Aorta (tissue), 5 donors: ENCODE measurements at places on chromosomes 6 and 20. TPM values are rescaled to one million over a fixed set of nuclear protein-coding genes. Genes with fewer than 3 reads are reported as not detected.

The MCM8 gene
- total RNA-seq, result 4.7 TPM

GRCh38 chr6:30970946-30971345 is 12.6 kb upstream of the MUC21 start:
- DNase-seq, result no peak

DNA sequence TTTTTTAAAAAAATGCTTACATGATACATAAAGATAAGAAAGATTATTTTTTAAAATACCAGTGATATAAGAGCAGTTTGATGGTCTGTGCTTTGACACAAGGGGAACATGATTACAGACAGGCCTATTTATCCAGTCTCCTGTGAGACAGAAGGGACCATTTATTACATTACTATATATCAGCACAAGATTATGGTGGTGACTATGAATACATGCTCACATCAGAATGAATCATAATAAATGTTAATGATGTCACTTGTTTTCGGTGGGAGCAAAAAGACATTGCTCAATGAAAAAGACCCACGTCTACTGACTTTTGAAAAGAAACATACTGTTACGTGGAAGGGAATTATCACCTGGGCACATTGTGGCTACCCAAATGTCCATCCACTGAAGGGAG is 455.1 kb downstream of the CDC5L start:
- DNase-seq, result no peak

DNA sequence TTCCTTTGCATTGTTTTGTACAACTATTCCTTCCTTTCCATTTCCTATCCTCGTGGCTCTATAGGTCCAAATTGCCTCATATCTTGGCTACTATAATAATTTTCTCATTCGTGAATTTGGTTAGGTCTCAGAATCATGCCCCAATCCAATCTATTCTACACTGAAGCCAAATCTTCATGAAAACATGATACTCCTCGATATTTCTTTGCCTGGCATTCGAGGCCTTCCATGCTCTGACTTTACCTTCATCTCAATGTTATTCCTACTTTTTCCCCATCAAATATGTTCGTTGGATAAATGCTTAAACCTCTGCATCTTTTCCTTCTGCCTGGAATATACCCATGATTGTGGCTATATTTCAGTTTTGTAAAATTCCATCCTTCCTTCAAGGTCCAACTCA is 30.4 kb downstream of the TCF21 start:
- DNase-seq, result no peak

DNA sequence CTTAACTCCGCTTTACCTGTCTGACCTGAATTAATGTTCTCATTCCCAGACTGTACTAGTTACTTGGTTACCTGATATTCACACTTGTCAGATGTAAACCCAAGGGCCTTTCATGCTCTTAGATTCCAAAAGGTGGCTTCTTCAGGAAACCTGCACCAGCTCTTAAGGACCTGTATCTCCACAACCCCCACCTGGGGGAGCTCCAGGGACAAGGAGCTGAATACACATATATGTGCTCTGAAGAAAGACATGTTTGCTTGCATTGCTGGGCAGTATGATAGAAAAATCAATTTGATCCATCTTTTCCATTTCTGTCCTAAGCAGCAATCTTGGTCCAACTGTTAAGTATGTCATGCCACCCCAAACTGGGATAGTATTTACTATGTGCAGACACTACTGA is 64.8 kb upstream of the POU3F2 start:
- no peak for DNase-seq

GRCh38 chr20:50522053-50522674 is 12.0 kb downstream of the PTPN1 start:
- DNase-seq, result no peak

The BNIP5 gene
- total RNA-seq, result not detected

DNA sequence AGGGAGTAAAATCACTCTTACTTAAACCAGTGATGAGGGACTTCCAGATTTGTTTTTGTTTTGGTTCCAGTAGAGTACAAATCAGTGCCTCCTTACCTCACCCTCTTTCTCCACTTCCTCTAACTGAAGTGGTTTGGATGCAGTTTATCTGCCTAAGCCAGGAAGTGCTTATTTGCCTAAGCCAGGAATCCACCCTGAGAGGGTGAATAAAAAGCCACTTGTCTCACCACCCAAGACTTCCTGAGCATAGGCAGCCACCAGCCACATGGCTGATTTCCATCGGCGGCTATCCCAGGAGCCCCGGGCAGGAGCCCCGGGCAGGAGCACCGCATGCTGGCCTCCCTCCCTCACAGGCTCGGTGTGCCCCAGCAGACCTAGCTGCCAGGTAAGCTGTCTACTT is 12.0 kb downstream of the LRP11 start:
- DNase-seq, result no peak

DNA sequence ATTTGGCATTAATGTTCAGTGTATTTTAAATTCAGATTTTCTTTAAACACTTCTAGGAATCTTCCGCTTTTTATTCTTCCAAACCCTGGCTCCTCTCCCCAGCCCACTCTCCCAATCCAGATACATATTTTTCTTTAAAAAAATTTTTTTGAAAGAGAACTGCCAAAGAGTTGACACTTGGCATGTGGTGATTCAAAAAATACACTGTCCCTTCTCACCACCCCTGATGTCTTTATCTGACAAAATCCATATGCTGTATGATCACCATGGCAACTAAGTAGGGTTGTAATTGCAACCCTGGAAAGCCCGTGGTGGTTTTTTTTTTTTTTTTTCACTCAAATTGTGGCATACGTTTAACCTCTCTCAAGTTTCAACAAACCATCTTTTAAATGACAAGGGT is 355.8 kb upstream of the SASH1 start:
- no peak for DNase-seq

DNA sequence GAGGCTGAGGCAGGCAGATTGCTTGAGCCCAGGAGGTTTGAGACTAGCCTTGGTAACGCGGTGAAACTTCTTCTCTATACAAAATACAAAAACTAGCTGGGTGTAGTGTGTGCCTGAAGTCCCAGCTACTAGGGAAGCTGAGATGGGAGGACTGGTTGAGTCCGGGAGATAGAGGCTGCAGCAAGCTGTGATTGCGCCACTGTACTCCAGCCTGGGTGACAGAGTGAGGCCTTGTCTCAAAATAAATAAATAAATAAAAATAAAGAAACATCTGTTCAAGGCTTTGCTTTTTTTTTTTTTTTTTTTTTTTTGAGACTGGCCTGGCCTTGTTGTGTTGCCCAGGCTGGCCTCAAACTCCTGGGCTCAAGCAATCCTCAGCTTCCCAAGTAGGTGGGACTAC is 23.7 kb upstream of the SLC23A2 start:
- peak; percentile 20 for DNase-seq

- no peak for DNase-seq
These were observed 13.3 kb upstream of the PRIM2 start for GRCh38 chr6:57303931-57304681.

DNA sequence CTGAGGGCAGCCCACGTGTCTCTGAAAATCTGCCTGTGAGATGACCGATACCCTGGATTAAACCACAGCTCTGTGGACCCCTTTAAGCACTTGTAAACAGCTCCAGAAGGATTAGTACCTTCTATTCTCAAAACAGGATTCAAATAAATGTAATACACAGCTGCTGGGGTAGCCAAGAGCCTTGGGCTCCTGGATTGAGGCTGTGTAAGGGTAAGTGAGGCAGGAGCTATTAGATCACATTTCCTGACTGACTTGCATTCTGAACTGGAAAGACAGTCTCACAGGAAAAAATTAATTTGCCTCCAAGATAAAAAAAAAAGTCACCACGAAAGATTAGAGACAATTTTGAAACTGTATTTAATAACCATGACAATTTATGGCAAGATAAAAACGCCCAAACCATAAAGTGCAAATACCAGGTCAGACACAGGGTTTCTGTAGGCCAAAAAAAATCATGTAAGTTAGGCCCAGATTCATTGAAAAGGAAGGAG is 78.0 kb downstream of the TRMT11 start:
- DNase-seq, result no peak

- no peak for DNase-seq
These were observed 1.6 kb downstream of the TMEM244 start for GRCh38 chr6:129859524-129859923.

The LINC00237 gene
- total RNA-seq, result not detected

The BTBD3 gene
- total RNA-seq, result 25.6 TPM

The MRPS18A gene
- 26.5 TPM for total RNA-seq

GRCh38 chr6:159682295-159682694 is 10.7 kb downstream of the SOD2 start:
- DNase-seq, result no peak

GRCh38 chr20:57555457-57556184 is 5.3 kb upstream of the PCK1 start:
- no peak for DNase-seq

DNA sequence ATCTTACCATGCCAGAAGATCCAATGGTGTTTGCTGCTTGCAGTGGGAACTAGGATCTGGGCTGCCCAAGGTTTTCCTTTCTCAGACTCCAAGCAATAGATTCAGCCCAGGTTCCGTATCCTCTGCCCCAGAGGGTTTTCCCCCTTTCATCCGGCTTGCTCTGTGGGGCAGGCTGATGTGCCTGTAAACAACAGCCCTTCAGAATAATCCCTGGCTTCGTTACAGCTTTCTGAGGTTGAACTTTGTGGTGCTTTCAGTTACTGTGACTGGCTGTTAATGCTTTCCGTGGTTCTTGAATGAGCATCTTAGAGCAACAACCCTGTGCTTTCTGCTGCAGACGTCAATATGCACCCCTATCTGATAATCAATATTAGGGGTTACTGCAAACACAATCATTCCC is 400.4 kb downstream of the BTBD3 start:
- no peak for DNase-seq

DNA sequence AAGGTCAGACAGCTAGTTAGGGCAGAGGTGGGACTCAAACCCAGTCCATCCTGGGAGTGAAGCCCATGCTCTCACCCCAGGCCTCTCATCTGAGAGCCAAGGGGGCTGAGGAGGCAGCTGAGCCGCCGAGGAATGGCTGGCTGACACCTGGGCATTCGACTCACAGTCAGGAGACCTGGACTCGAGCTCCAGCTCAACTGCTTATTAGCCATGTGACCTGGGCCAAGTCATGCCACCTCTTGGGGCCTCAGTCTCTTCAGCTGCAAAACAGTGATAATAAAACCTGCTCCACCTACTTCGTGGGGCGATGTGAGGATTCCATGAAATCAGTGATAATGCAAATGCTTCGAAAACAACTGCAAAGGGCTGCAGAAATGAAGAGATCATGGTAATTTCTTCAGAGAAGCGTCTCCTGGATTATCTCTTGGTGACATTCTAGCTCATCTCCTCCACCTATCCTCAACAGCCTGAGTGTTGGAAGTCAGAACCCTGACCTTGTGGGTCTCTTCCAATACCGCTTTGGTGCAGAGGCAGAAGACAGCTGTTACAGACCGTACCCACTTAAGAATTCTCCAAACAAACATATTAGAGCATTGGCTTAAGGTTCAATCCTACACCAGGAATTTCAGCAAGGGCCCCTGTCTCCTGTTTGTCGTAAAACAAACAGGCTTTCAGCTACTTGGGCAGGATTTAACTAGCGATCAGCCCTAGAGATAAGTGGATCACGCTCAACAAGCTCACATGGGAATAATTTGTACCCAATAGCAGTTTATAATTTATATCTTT is 60.0 kb upstream of the PIM1 start:
- DNase-seq, result no peak

- no peak for DNase-seq
These were observed 190.0 kb upstream of the COL21A1 start for GRCh38 chr6:56437171-56437900.

DNA sequence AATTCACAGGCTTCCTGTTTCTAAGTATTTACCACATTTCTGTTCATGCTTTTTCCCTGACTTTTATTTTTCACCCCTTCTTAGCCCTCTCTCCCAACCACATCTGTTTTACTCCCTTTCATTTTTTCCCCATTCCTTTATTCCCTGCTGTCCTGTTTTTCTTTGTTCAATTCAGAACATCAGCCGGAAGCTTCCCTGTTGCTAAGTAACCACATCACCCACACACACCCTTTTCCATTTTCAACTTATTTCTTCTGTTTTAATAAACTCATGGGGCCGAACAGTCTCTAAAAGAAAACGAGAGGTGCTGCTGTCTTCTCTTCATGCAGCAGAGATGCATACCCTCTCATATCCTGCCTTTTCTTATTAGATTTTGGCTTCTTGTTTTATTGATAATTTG is 53.5 kb upstream of the CEP85L start:
- no peak for DNase-seq

DNA sequence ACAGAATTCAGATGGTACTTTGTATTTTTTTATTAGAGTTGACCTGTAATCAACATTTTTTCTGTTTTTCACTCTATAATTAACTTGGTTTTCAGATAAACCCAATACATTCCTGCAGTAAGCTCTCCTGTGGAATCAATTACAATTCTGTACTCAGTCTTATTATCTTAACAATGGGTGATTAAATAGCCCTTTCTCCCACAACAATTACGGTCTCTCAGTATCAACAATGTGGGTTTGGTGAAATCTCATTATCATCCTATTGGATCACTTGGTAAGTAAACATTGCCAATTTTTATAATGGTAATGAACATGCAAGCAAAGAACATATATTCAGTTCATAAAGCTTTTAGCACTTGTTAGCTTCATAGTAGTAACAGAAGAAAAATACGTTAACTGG is 438.9 kb upstream of the EPHA7 start:
- DNase-seq, result no peak

DNA sequence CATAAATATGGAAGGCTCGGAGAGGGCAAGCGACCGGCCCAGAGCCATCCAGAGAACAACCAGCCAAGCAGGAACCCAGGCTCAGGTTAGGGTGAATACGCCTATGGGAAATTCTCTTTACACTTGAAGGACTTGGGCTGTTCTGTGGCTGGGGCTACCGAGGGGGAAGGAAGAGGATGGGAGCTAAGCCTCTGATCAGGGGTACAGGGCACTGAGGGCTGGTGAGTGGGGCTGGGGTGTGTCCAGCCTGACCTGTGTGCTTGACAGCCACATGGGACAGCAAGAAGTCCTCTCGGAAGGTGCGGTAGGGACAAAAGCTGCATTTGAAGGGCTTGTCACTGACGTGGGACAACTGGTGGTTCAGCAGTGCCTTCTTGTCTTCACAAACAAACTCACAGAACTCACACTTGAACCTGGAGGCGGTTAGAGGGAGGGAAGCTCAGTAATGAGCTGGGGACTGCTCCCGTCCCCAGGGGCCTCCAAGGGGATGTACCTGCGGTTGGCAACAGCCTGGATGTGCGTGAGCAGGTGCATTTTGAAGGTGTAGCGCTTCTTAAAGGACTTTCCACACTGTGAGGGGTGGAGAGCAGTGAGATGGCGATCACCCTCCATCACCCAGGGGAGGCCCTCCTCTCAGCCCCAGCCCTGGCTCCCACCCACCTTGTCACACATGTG is 11.9 kb downstream of the ZNF335 start:
- peak; percentile 25 for DNase-seq

DNA sequence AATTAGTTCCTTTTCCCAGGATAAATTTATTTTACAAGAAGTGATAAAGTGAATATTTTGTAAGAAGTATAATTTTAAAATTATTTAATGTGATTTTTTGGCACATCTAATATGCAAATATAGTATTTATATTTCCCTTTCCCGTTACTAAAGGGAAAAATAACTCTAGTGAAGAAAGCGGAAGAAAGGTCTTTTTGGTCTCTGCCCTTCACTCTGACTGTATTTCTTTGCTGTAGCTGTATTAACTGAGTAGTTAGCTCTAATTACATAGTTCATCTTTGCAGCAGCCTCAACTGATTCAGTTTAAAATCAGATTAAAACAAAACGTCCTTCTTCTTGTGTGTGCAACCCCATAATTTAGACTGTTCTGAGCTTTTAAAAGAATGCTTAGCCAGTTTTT is 57.4 kb upstream of the RNF144B start:
- no peak for DNase-seq
